PC-9 (cell line): ENCODE measurements at places on chromosomes 6 and 20. TPM values are rescaled to one million over a fixed set of nuclear protein-coding genes. Genes with fewer than 3 reads are reported as not detected.

DNA sequence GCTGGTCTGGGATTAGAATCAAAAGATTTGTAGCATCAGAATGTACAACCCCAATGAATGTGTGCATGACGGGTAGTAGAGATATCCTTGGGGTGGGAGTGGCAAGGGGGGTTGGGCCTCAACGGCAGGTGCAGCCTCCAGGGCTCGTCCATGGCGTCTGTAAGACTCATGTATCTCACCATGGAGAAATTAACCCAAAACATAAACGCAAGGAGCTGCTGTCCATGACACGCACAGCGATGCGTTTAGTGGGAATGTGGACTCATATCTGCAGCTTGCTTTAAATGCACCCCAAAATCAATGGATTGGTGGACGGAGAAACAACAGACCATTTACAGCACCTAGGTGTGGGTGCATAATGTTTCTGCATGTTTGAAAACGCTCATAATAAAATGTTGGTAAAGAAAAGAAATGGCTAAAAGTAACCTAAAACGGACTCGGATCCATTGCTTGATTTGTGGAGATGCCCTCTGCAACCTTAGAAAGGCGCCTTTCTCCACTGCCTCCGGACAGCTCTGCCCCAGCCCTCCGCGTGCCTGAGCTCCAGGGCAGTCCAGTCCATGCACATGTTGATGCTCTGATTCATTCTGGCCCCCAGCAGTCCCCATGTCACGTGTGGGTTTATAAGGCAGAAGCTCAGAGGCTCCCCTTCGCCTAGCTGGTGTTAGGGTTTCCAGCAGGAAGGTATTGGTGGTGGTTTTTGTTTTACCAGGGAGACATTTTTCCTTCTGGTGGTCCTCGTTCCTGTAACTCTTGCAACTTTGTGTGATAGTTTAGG is 24.5 kb downstream of the PYGB start:
- no peak for DNase-seq

GRCh38 chr6:958488-958887 is 265.5 kb upstream of the EXOC2 start:
- DNase-seq: no peak

DNA sequence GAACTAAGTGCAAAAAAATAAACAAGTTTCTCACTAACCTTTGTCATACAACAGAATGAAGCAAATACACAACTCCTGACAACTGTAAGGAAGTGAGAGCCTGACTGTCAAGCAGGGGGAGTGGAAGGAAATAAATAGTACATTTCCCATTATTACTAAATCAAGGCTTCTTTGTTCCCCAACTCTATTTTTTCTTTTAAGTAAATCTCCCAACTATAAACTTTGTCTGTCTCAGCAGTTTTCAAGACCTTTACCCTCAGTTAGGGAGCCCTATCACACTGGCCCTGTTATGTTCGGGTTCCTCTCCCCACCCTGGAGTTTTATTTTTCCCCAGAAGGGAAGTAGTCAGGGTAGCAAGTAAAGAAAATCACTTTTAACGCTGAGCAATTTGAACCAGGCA is 24.1 kb upstream of the IPCEF1 start:
- no peak for DNase-seq

- DNase-seq: no peak
Measured at GRCh38 chr20:8876366-8876765, 192.5 kb upstream of the PLCB4 start.

DNA sequence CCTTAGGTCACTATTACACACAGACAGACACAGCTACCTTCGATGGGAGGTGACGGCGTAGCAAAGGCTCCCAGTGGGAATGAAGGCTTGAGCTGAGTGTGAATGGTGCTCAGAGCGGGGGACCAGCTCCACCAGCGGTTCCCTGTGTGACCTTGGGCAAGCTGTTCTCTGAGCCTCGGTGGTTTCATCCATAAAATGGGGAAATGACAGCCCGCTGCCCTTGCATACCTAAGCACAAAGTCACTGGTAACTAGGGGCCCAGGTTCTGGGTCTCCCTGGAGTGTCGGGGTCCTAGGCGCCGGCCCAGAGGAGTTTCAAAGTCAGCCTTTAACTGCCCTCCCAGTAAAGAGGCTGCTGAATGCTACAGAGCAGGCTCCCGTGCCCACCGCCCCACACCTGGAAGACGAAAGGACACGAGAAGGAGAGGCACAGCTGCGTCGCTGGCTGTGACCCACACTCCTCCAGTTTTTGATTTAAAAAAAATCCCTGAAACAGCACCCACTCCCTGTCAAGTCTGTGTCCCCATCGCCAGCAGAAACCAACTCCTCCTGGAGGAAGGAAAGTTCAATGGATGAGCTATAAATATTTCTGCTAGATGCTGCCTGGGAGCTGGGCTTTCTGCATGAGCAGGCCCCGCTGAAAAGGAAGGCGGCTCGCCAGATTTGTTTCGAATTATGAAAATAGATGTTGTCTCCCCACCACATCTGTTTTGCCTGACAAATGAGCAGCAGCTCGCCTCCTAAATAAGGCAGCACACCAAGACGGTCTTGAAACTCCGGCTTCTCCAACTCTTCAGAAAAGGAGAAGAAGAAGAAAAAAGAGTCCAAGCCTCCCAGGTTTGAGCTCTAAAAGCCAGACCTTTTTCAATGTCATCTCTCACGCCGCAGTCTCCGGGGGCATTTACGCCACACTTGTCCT is 27.4 kb downstream of the PMEPA1 start:
- no peak for DNase-seq

DNA sequence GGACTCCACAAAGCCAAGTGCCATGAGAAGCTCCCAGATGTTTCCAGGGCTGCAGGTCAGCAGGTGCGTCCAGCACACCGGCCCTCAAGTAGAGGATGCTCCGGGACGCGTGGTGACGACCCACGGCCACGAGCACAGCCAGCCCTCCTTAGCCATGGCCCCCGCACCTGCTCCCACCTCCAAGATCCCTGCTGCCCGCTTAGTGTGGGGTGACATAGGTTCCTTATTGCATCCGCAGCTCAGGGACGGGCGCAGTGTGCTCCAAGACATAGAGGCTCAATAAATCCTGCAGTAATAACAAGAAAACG is 138.1 kb upstream of the RPS6KA2 start:
- no peak for DNase-seq

Gene MRPS18B
- 65.2 and 86.8 TPM in 2 replicates for total RNA-seq

Gene VSX1
- 0.65 and 1.5 TPM in 2 replicates for total RNA-seq
